ENCODE measurements at places on chromosomes 1 and 21.

DNA sequence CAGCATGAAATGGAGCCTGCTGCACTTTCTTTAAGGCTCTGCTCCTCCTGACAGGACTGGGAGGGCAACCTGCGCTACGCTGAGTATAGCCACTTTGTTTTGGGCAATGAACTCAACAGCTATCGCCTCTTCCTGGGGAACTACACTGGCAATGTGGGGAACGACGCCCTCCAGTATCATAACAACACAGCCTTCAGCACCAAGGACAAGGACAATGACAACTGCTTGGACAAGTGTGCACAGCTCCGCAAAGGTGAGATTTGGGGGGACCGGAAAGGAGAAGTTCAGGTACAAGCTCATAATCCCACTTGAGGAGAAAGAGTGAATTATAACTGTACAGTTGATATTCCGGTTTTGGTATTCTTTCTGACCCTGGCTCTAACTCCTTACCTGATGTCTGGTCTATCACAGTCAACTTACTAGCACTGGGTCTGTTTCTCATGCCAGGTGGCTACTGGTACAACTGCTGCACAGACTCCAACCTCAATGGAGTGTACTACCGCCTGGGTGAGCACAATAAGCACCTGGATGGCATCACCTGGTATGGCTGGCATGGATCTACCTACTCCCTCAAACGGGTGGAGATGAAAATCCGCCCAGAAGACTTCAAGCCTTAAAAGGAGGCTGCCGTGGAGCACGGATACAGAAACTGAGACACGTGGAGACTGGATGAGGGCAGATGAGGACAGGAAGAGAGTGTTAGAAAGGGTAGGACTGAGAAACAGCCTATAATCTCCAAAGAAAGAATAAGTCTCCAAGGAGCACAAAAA is 5.4 kb downstream of the ANGPTL7 start:
- no peak for DNase-seq

DNA sequence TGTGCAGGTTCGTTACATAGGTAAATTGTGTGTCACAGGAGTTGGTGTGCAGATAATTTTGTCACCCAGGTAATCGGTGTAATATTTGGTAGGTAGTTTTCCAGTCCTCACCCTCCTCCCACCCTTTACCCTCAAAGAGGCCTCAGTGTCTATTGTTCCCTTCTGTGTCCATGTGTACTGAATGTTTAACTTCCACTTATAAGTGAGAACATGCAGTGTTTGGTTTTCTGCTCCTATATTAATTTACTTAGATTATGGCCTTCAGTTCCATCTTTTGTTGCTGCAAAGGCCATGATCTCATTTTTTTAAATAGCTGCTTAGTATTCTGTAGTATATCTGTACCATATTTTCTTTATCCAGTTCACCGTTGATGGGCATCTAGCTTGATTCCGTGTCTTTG is 87.3 kb downstream of the RPS6KC1 start:
- DNase-seq: no peak

- DNase-seq: no peak
Measured at GRCh38 chr1:119988306-119989062, 81.0 kb downstream of the NOTCH2 start.

- no peak for DNase-seq
Measured at GRCh38 chr1:187928288-187928687, 1099.5 kb downstream of the PLA2G4A start.

- no peak for DNase-seq
Measured at GRCh38 chr1:247211339-247211738, 39.5 kb upstream of the ZNF124 start.

GRCh38 chr1:63458750-63459149 is 64.3 kb downstream of the ITGB3BP start:
- DNase-seq: no peak

DNA sequence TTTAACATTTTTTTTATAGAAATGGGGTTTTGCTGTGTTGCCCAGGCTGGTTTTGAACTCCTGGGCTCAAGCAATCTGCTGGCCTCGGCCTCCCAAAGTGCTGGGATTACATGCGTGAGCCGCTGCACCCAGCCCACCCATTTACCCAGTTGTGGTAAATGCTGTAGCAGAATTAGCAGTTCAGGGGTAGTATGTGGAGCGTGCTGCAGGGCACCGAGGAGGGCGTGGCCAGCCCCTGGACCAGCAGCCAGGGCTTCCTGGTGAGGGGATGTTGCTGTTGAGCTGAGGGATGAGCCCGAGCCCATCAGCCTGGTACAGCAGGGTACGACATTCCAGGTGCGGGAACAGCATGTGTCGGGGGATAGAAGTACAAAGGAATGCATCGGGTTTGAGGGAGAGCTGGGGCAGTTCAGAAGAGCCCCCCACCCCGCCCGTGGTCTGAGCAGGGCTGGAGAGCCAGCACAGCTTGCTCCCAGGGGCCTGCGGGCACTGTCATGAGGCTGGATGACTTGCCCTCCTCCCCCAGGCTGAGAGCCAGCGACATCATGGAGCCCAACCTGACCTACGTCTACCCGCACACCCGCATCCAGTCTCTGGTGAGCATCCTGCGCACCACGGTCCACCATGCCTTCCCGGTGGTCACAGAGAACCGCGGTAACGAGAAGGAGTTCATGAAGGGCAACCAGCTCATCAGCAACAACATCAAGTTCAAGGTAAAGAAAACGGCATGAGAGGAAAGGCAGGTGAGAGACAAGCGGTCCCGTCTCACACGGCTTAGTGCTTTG is 11.9 kb downstream of the NPPA start:
- DNase-seq: no peak

GRCh38 chr1:97893844-97894243 is 27.0 kb downstream of the DPYD start:
- DNase-seq: no peak

GRCh38 chr1:204461331-204462228 is 33.0 kb downstream of the PIK3C2B start:
- DNase-seq: peak; percentile 35

DNA sequence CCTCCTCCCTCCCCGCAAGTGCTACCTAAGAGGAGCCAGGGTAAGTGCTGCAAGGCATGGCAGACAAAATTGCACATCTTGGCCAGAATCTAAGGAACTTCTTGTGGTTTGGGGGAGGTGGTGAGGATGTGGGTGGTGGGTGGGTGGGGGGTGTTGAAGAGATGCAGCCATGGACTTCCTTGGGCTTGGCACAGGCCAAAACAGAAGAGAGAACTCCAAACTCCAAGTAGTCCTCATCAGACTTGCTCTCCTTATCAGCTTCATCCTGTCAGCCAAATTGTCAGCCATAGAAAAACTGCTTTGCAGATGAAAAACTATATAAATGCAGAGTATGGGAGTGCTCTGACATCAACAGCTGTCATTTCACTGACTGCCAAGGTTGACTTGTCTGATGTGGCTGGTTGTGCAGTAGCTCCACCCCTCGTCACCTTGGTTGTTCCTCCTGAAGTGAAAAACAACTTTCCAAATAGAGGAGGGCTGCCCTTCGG is 7.1 kb downstream of the AMIGO1 start:
- DNase-seq: peak; percentile 73

- no peak for DNase-seq
Measured at GRCh38 chr1:166080967-166081870, 85.6 kb downstream of the FAM78B start.

DNA sequence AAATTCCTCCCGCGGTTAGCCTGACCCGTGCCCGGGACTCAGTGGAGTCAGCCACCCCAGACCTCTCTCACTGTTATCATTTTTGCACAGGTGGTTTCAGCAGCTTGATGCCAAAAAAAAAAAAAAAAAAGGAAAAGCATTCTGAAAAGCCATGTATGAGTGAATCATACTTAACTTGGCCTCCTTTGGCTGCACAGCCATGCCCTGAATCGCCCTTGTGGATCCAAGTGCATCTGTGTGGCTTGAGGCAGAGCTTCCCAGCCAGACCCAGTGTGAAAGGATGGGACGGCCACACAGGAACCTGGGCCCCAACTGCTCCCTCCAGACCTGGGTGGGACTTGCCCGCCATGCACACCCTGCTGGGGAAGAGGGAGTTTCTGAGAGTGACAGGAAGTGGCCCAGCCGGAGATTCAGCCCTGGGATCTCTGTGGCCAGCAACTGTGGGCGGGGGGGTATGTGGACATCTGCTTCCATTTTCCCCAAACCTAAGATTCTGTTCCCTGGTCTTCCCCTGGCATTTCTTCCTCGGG is 8.6 kb downstream of the YBEY start:
- no peak for DNase-seq

DNA sequence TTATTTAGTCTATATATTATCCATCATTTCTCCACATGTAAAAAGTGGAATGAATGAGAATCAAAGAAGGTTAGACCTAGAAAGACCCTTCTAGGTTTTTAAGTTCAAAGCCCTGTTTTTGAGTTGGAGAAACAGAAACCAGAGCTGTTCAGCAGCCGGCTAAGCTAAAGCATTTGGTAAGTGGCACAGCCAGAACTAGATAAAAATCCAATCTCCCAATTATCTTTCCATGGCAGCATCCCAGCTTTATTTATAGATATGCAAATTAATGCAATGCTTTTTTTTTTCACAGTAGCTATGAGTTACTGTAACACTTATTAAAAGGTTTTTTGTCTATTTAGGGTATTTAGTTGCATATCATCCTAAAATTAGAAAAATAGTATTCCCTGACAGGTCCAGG is 85.1 kb downstream of the NIBAN1 start:
- DNase-seq: no peak

GRCh38 chr1:50091068-50091467 is 17.7 kb upstream of the ELAVL4 start:
- no peak for DNase-seq

DNA sequence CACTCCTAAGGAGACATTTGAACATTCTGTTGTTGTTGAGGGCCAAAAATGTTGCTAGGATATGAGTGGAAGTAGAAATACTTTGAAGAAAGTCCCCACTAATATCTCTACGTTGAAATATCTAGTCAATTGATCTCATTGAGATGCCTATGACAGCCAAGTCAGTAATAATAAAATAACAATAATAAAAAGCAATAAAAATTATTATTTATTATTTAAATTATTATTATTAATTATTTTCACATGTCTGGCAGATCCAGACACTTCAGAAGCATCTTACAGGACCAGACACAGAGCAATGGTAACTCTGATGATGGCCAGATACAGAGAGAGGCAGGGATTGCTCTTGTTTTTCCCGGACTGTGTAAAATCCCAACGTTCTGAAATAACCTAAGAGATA is 143.5 kb upstream of the PALMD start:
- no peak for DNase-seq
